ENCODE measurements at places on chromosomes 1 and 21.

DNA sequence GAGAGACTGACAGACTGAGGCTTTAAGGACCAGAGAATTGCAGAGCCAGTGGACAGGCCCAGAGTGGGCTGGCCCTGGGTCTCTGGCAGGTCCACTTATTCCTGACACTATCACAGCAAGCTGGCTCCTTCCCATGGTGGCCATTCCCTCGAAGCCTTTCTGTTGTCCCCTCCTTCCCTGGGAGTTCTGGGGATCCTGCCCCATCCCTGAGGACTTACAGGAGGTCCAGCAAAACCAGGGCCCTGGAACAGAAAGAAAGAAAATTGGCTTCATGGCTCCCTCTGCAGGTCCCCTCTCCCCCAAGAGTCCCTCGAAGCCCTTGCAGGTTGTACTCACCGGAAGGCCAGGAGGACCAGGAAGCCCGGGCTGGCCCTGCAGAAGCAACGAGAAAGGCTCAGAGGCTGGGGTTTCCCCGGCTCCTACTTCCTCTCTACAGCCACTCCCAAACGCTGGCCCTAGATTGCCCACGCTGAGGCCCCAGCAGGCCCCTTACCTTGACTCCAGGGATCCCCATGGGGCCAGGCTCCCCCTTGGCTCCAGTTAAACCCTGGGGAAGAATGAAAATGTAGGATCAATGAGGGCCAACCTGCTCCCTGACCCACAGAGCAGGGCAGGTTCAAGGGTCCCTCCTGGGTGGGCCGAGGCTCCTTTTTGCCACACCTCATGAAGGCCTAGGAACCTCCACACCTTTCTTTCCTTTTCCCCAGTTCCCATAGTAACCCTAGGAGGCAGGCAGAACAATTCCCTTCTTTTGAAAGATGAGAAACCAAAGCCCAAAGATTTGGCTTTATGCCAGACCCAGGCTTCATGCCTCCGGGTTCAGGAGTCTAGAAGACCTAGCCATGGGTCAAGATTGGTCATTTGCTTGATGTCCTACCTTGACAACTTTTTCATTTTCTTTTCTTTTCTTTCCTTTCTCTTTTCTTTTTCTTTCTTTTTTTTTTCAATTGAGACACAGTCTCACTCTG lies 4.6 kb downstream of the COL9A2 start:
- DNase-seq = peak; percentile 29

DNA sequence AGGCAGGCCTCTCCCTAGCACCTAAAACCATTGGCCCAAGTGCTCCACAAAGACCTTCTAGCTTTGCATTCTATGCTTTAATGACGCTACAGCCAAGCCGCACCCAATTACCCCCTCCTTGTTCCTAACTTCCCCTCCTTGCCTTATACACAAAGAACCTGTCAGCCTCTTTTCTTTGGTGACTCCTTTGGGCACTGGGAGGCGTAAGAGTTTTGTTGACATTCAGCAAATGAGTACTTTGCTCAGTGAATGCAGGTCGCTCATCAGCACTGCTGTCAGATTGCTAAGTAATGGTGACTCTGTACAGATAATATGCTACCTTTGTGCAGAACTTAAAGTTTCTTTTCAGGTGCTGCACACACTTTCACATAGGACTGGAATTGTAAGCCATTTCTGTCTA lies 187.6 kb upstream of the FAM78B start:
- DNase-seq = no peak

GRCh38 chr1:13792419-13792818 lies 92.4 kb downstream of the PRDM2 start:
- no peak for DNase-seq

GRCh38 chr21:21813934-21814333 lies 815.7 kb downstream of the NCAM2 start:
- no peak for DNase-seq

DNA sequence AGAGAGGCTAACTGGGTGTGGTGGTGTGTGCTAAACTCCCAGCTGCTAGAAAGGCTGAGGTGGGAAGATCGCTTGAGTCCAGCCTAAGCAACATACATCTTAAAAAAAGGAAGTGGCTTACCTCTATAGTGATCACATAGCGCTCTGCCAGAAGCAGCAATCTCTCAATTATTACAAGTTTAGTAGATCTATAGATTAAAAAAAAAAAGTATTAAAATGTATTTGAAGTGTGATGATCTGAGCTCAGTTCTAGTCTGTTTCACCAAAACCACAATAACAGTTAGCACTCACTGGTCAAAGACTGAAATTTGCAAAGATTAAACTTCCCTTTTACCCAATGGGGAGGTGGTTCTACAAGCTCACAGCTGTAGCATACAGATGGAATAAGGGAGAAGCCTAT lies 76.3 kb downstream of the USP24 start:
- DNase-seq = no peak

GRCh38 chr1:111228748-111229126 lies 1.2 kb downstream of the CHI3L2 start:
- DNase-seq = no peak

All from stimulated activated CD4-positive, alpha-beta T cell treated with anti-CD3 and anti-CD28 coated beads, Interleukin-2, amount 100 ng/mL, for 24 hours (primary cell).